Stimulated activated CD4-positive, alpha-beta T cell treated with anti-CD3 and anti-CD28 coated beads, Interleukin-1b, Interleukin-23, amount 100 ng/mL, for 24 hours (primary cell): ENCODE measurements at places on chromosomes 5 and 9.

DNA sequence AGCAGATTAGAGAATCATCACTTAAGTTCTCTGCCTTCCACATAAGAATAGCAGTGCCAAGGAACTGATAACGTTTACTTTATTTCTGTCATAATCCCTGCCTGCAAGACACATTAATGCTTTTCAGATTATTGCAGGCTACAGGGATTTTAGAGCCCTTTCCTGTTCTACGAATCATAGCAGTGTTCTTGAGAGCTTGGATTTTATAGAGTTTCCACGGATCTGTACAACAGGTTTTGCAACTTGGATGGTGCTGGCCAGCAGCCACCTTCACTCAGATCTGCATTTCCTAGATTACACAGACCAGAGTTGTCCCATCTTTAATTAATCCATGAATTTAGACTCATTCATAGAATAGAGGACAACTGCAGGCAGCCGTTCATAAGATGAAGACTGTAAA, 38.1 kb downstream of the SLC12A2 start:
- DNase-seq: no peak

DNA sequence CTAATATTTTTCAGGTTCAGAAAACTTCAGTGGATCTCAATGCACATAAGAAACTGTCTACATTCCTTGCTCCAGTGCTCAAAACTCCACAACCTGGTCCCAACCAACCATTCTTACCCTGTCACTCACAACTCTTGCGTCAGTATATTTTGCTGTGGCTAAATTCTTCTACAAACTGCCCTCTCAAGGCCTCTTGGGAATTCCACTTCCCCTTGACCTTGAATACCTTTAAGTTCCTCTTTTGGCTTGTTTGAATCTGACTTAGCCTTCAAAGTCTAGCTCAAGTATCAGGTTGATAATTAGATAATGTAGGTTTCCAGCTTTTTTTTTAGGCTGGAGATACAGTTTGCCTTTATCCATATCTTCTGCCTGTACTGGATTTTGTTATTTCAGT, 128.3 kb downstream of the SLF1 start:
- DNase-seq: no peak

- DNase-seq: no peak
Measured at GRCh38 chr5:129972465-129973141, 68.3 kb downstream of the CHSY3 start.

DNA sequence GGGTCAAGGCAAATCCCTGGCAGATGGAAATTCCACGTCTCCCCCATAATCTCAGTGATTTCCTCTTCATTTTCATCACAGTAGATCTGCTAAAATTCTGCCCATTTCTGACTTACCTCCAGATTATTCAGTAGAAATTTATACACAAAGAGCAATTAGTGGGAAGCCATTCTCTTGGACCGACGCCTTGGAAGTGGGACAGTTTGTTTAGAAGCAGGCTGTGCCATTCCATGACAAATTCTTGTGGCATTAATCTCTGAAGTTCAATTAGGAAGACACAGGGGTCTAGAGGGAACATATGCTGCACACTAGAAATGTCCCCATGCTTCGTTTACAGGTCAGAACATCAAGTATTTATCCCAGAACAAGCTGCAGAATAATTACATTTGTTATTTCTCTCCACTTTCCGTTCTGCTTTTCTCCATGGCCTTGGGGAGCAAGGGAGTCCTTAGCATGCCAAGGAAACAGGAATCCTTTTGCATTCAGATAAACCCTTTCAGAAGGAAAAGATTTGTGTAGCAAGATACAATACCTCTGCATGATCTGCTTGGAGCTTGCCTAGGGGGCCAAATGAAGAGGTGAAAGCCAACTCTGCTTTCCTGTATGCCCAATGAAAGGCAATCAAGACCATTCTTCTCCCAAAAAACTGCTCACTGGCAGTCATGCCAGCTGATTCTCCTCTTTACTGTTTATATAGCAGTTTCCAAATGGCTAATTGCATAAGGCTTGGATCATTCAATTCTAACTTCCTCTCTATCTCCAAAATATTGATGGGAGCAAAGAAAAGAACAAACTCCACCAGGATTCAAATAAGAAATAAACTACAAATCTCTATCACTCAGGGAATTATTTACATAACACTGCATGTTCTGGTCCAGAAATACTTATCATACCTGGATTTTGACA, 2.5 kb upstream of the PRKACG start:
- no peak for DNase-seq

- no peak for DNase-seq
Measured at GRCh38 chr9:91207729-91208418, 153.8 kb downstream of the AUH start.

DNA sequence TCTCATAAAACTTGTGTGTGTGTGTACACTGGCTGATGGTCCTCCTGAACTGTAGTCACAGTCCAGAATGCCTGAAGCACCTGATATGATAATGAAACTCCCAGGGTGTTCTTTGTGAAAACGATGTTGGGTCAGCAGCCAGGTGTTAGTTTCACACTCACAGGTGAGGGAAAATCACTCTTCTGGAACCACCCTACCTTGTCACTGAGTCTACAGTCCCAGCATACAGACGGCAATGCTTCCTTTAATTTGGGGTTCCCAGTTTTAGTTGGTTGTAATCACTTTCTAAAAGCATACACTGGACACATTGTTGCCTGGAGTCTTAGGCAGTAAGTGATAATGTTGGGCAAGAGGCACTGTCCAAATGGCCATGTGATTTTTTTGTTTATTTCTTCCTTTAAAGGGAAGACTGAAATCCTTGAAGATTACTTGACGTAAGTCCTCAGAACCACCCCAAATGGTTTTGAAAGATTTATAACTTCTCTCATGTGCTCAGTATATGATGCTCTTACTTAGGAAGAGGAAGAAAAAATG, 18.2 kb upstream of the MGAT1 start:
- DNase-seq: no peak

- no peak for DNase-seq
Measured at GRCh38 chr9:19940811-19941535, 152.1 kb upstream of the SLC24A2 start.

DNA sequence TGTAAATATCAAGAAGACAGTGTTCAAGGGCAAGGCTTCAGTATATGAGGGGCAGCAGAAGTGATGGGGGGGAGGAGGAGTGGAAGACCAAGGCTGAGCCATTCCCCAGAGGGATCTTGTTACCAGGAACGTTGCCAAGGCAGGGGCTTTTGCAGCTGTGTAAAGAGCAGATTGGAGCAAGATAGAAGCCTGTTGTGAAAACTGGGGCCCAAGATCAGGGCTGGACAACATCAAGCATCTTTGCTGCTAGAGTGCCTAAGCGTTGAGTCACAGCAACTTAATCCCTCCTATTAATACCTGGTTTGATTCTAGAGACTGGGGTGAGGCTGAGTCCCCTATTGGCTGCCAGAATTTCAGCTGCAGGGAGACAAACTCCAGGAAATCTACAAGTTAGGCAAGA, 18.4 kb upstream of the ERCC6L2 start:
- DNase-seq: no peak

GRCh38 chr5:119082691-119083090, 11.8 kb downstream of the DMXL1 start:
- DNase-seq: no peak
